Left renal pelvis (tissue), 4 donors: ENCODE measurements at places on chromosomes 1 and 21.

DNA sequence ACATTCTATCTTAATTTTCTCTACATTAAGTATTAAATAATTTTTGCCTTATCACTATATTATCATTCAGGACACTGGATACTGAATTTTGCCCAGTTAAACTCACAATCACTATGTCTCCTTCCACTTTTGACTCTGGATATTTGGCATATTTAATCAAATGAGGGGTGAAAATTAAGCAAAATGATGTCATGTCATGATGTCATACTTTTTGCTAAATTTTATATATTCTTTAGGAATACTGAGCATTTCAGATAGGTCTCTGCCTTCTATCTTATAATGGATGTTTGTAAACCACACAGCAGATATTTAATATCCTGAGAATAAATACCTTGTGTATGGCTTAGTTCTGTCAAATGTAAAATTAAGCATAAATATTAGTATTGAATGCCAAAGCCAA lies 79.5 kb upstream of the HIVEP3 start:
- no peak for DNase-seq

DNA sequence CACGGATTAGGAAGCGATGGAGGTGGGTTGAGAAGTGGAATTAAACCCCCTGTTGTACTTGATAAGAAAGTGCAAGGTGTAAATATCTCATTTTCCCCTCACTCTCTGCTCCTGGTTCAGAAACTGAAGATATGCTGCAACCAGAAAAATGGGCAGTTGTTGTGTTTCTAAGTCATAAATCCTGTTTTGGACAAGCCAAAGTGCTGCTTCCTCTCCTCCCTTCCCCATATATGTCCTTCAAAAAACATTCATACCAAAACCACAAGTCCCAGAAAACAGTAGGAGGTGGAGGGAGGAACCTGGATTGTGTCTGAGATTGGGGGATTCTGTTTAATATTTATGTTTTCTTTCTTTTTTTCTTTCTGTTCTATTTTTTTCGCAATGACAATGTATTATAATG lies 13.6 kb upstream of the ZNF362 start:
- DNase-seq = no peak

GRCh38 chr1:37070126-37070525 lies 35.8 kb upstream of the GRIK3 start:
- DNase-seq = no peak

DNA sequence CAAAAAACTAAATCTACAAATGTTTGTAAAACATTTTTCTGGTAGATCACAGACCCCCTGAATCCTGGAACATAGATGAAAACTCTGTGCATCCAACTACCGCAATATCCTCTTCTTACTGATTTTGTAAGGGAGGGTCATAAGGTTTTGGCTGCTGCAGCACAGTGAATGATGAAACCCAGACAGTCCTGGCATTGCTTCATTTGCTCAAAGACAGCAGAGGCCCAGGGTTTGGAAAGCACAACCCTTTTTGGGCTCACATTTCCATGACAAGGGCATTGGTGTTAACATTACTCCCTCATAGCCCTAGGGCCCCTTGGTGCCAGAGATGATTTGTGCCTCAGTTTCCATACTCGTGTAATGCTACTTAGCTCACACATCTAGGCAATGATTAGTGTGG lies 51.2 kb downstream of the PLXNA2 start:
- no peak for DNase-seq

GRCh38 chr21:45809421-45809820 lies 165.9 kb downstream of the PCBP3 start:
- no peak for DNase-seq

DNA sequence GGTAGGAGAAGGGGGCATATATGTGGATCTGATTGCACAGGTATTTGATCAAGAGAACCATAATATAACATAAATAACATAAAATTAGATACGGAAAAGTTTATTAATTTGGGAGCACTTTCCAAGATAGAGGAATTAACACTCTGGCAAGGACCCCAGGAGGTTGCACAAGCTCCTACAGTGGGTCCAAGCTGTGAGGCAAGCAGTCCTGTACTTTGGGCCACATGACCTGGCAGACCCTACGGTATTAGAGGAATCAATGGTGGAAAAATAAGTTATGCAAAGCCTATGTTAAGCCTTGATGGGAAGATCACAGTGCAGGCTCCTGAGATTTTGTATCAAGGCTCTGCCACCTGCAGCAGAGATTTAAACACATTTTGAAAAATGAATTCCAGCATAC lies 220.1 kb downstream of the COL24A1 start:
- DNase-seq = no peak

- no peak for DNase-seq
Observed at GRCh38 chr1:227764019-227764391, 28.8 kb downstream of the SNAP47 start.

DNA sequence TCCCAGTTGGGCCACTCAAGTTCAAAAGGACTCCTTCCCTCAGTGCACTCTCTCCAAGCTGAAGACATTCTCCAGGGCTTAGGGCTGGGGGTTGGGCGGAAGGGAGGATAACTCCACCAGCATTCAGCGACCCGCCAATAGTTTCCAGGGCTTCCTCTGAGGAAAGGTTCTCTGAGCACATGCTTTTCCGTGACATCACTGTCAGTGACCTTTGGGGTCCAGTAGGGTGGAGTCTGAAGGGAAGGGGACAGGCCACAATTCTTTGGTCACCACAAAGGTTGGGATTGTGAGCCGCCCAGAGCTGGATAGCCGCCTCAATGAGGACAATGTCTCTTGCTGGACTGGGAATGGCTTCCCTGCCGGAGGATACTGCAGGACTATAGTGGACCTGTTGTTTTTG lies 22.8 kb upstream of the RXRG start:
- DNase-seq = no peak

- no peak for DNase-seq
Observed at GRCh38 chr1:224089583-224089982, 24.3 kb upstream of the FBXO28 start.

- DNase-seq = no peak
Observed at GRCh38 chr1:88528792-88529191, 155.3 kb upstream of the PKN2 start.

DNA sequence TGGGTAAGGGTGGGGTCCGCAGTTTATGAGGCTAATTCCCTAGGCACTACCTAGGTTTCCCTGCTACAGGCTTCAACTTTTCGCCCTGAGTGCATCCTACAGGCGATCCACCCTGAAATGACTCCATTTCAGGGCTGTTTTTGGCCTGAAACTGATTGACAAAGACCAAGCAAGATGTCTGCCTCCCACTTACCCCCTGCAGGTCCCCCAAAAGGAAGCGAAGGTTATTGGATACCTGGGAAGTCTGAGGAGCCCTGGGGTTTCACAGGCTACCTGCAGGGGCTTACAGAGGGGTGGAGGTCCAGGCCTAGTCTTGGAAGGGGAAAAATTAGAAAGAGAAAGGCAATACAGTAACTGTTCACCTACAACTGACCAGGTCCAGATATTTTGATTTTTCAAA lies 3.3 kb upstream of the TBX15 start:
- DNase-seq = no peak

DNA sequence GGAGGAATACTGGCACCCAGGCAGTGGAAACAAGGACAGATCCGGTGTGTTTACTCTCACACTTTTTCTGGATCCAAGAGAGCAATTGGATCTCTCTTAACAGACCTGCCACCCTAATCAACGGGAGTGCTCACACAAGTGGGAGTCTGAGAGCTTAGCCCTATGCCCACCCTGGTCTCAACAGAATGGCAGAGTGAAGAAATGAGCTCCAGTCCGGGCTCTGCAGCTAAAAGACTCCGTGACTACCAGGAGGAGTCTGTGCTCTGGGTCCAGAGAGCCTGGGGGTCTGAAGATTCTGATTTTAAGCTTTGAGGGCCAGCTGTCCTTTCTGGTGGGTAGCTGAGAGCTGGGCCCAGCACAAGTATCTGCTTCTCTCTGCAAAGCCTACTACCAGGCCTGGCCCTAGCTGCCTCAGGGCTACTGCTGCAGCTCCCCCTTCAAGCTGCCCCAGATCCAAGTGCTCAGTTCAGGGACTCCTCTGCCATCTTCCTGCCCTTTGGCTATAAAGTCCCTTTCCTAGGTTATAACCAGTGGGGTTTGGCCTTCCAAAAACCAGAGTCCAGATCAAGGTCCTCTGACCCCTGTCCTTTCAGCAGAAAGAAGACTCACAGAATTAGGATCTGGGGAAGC lies 3.9 kb downstream of the S100A9 start:
- DNase-seq = no peak

DNA sequence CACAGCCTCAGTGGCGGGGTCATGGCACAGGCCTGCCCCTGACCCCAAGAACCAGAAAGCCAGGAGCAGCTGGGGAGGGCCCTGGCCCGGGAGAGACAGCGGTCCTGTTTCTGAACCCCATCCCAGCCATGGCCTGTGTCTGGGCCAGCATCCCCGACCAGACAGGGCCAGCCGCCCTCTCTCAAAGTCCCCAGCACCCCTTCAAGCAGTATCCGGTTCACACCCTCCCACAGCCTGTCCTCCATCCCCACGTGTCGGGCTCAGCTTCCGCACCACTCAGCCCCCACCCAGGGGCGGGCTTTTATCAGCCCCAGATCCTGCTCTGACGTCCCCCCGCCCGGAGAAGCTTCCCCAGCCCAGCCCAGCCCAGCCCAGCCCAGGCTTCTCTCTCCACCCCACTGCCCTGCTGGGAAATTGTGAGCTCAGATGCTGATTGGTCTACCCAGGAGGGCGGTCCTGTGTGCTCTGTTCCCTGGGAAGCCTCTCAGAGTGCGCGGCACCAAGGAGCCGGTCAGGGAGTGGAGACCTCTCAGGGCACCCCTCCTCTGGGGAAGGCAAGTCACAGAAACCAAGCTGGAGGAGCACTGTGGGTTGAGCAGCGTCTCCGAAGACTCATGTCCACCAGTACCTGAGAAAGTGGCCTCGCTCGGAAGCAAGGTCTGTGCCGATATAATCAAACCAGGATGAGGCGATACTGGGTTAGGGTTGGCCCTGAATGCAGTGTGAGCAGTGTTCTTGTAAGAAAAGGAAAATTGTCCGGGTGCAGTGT lies 4.7 kb upstream of the FAAP20 start:
- DNase-seq = no peak

GRCh38 chr1:197173571-197174507 lies 27.4 kb upstream of the ASPM start:
- no peak for DNase-seq

- no peak for DNase-seq
Observed at GRCh38 chr1:198007687-198008607, 90.8 kb downstream of the LHX9 start.

DNA sequence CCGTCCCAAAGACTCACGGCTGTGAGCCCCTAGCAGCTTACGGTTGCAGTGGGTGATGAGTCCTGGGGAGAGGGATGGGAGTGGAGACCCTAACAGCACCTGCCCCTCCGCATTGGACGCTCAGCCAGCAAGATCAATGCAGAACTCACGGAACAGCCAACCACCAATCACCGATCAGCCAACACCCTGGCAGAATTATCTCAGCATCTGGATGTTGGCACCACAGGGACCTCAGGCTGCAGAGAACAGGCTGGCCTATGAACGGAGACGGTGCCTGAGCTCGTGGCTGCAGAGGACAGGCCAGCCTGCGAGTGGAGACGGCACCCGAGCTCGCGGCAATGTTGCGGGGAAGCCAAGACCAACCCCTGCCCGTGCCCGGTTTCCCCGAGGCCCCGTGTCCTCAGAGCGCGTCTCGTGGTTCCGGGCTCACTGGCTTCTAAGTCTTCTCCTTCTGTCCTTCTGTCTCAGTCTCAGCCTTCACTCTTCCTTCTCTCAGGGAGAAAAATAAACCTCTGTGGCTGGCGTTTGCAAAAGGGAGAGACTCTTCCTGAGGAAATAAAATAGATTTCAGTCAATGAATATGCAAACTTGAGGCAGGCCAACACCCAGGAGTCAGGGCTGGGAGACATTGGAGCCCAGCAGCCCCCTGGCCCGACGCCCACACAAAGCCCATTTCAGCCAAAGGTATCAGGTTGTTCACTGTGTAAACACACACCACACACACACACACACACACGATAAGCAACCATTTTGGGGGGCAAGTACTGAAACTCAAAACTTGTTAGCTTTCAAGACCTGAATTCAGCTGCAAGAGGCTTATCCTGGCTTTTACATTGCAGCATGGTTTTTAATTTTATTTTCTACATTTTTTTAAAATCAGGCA lies 67.8 kb downstream of the SIK1 start:
- DNase-seq = no peak

DNA sequence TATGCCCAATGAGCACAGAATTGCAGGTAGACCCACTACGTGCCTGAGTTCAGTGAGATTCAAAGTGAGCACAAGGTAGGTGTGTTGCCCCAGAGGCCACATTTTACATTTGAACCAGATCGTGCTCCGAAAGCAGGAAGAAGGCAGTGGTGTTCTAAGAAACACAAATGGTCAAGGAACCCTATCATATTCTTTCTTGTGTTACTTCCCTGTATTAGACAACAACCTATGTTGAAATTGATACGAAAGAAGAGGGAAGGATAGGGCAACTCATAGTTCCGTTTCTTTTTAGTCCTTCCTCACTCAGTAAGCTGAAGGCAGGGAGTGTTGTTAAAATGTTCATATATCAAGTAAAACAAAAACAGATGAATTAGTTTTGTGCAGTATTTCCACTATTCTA lies 33.9 kb downstream of the OLFML2B start:
- DNase-seq = no peak

- DNase-seq = no peak
Observed at GRCh38 chr1:154174654-154175053, 17.2 kb downstream of the TPM3 start.

GRCh38 chr21:35511696-35512162 lies 462.6 kb upstream of the RUNX1 start:
- DNase-seq = no peak

DNA sequence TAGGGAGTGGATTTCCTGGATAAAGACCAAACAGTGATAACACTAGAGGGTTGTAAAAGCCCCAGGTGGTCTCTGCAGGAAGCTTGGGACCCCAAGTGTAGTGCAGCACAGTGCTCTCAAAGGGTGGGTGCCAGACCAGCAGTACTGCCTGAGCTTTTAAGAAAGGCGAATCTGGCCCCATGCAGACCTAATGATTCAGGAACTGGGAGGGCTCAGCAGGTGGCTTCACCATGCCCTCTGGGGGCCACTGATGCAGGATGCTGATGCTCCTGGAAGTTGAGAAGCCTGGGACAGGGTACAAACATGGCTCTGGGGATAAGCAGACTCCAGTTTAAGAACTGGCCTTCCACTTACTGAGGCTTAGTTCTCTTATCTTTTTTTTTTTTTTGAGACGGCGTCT lies 29.1 kb upstream of the NEK2 start:
- DNase-seq = no peak

GRCh38 chr1:230149751-230150584 lies 82.9 kb downstream of the GALNT2 start:
- DNase-seq = no peak

- no peak for DNase-seq
Observed at GRCh38 chr1:182149411-182149965, 88.0 kb upstream of the ZNF648 start.

- DNase-seq = no peak
Observed at GRCh38 chr1:3471356-3472087, 17.1 kb downstream of the ARHGEF16 start.
